ENCODE measurements at places on chromosomes 4 and X. TPM values are rescaled to one million over a fixed set of nuclear protein-coding genes. Genes with fewer than 3 reads are reported as not detected.

LARP1B gene
- polyA plus RNA-seq = 19.2 TPM

ODAPH gene
- polyA plus RNA-seq = not detected

WDR45 gene
- 121 TPM for polyA plus RNA-seq

GAGE2A gene
- not detected for polyA plus RNA-seq

FGF16 gene
- not detected for polyA plus RNA-seq

SOX3 gene
- not detected for polyA plus RNA-seq

ADGRG4 gene
- polyA plus RNA-seq = not detected

MID1 gene
- 3.3 TPM for polyA plus RNA-seq

EMCN gene
- 4.6 TPM for polyA plus RNA-seq

LRAT gene
- 0.15 TPM for polyA plus RNA-seq

SSX3 gene
- not detected for polyA plus RNA-seq

LINC00632 gene
- 3.7 TPM for polyA plus RNA-seq

FREM3 gene
- polyA plus RNA-seq = not detected
